ENCODE measurements at places on chromosomes 4 and X. TPM values are rescaled to one million over a fixed set of nuclear protein-coding genes. Genes with fewer than 3 reads are reported as not detected.
A peak's percentile ranks its signal among the peaks of the same experiment; 100 is the strongest.

- no peak for DNase-seq
Observed at GRCh38 chrX:152917656-152918579, 20.1 kb downstream of the ZNF185 start.

CXCR3 gene
- total RNA-seq: not detected

DNA sequence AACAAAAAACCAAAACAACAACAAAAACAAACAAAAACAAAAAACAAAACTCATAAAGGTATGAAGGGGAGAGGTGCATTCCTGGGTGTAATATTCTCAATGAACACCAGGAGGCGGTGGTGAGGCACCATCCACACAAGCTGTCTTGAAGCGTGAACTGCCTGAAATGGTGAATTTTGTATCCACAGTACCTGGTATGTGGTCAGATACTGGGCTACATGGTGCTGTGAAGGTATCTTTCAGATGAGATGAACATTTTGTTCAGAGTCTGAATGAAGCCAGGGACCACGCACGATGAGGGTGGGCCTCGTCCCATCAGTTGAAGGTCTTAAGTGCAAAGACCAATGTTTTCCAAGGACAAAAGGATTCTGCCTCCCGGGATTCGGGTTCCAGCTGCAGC is 58.5 kb downstream of the ASMT start:
- DNase-seq: peak; percentile 41

AFF1 gene
- 37.8 TPM for total RNA-seq

- DNase-seq: no peak
Observed at GRCh38 chrX:78476701-78477100, 149.3 kb upstream of the CYSLTR1 start.

DNA sequence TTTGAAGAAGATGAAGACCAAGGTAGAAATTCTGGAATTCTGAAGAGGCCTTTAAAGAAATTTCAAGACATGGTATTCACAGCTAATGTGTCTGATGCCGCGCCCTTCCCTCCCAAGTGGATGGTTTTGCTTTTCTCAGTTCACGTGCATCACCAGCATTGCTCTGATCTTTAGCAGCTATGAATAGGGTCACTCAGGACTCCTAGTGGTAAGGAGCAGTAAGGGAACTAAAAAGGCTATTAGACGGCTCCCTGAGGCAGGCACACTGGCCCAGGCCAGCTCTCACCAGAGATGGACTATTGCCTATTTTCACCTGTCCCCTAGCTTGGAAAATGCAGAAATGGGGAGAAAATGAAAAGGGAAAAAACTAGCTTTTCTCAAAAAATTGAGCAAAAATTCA is 447.5 kb upstream of the RASGEF1B start:
- no peak for DNase-seq

- no peak for DNase-seq
Observed at GRCh38 chr4:155769090-155769489, 10.3 kb downstream of the GUCY1B1 start.

GRCh38 chr4:910366-911091 is 21.6 kb downstream of the GAK start:
- DNase-seq: no peak

- DNase-seq: no peak
Observed at GRCh38 chr4:11218692-11219091, 210.0 kb downstream of the HS3ST1 start.

PNMA5 gene
- not detected for total RNA-seq

DNA sequence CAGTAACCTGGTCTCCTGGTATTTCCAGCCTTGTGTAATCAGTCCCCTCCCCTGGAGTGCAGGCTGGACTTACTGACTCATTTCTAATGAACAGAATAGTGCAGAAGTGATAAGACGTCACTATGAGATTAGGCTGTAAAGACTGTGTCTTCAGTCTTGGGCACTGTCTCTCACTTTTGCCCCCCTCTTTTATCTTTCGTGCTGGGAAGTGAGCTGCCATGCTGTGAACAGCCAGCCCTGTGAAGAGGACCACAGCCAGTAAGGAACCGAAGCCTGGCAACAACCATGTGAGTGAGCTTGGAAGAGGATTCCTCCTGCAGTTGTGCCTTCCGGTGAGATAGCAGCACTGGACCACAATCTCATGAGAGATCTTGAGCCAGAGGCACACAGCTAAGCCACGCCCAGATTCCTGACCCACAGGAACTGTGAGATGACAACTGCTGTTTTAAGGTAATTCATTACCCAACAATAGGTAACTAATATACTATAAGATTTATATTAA is 67.5 kb upstream of the GPR34 start:
- DNase-seq: no peak

DNA sequence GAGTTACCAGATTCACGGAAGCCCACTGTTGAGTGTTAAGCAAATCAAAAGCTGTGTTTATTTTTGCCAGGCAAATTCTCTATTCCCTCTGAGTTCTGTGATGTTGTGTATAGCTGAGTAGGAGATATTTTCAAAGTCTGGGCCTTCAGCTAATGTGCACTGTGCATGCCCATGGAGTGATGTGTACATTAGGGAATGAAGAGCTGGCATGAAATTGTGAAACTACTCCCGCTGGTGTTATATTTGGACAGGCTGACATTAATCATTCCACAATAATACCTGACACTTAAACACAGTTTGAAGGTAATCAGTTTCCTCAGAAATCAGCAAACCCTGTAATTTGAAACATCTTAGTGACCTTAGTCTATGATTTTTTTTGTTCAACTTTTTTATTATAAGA is 88.1 kb upstream of the MBNL3 start:
- DNase-seq: no peak

SPATA18 gene
- 3.0 TPM for total RNA-seq

GRCh38 chr4:83852085-83852451 is 316.2 kb downstream of the GPAT3 start:
- no peak for DNase-seq

SRPX2 gene
- total RNA-seq: 0.35 TPM

- no peak for DNase-seq
Observed at GRCh38 chr4:75698162-75698962, 25.2 kb upstream of the G3BP2 start.

DNA sequence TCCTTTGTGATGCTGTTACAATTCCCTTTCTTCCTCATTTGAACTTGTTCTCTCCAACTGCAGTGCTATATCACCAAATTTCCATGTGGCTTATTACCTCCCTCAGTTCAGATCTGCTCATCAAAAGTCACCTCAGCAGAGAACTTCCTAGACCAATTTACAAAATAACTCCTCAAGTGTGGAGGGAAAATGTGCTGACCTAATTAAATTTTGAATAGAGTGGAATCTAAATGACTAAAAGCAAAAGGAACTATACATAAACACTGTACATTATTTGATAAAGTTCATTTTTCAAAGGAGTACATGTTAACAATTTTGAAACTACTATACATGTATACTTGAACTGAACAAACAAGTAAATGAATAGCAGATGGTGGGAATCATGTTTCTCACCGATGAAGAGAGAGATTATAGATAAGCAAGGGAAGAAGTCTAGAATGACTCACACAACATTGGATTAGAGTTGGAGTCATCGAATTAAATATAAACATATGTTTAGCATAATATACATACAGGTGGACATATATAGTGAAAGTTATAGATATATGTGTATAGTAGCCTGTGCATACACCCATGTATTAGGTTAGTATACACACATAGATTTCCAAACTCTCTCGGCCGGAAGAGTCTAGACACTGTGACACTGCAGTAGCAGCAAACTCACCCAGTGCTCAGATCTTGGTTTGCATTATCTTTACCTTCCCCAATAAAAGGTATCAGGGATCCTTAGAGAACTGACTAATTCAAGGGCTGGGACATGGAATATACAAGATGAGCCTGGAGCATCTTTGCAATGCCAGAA is 318.7 kb downstream of the PCDH18 start:
- no peak for DNase-seq

DNA sequence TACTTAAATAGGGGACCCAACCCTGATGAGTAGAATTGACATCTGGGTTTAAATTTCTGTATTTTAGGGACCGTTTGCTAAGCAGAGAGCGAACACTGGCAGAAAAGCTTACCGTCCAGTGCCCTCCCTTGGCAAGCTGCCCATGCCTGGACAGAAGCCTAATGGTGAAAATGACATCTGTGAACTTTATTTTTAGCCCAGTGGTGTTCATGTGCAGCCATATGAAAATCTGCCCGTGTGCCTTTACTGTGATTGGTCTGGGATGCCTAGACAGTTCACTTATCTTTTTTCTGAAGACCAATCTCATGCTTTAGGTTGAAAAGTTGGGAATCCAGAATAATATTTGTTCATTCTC is 1.1 kb downstream of the STBD1 start:
- DNase-seq: no peak

- DNase-seq: peak; percentile 76
Observed at GRCh38 chrX:109485470-109486340, 3.8 kb upstream of the GUCY2F start.

ZNF275 gene
- total RNA-seq: 13.9 TPM

DNA sequence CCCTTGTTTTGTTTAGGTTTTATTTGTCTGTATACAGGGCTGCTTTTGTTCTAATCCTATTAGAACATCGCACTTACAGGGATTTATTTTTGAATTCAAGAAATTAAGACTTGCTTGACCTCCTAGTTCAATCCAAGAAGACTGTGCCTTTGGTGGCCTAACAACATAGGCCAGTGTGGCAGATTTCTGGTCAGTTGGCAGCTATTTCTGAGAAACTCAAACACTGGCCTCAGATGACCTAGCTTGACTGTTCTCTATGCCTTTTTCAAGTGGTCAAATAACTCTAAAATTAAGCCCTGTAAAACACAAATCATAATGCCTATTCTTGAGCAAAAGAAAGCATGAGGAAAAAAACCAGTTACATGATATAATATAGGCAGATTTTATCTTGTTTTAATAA is 89.3 kb upstream of the GPR34 start:
- no peak for DNase-seq

KIAA1210 gene
- total RNA-seq: not detected

GRCh38 chrX:102959471-102959870 is 22.4 kb downstream of the RAB40AL start:
- DNase-seq: no peak

GRCh38 chr4:150598909-150599308 is 17.0 kb downstream of the MAB21L2 start:
- DNase-seq: no peak

FOXR2 gene
- not detected for total RNA-seq

DNA sequence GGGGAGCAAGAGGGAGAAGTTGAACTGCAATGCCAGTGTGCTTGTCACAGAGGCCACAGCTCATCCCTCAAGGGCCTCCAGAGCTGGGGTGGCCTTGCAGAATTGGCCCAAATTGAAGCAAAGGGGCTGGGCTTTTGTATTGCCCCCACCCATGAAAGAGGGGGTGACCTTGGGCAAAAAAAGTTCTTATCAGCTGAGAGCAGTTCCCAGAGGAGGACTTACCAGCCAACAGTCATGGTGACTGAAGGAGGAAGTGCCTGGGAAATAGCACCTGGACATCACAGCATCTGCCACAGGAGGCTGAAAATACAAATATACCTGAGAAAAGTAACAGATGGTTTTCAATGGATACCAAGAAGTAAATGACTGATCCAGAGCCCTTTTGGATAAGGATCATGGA is 262.4 kb downstream of the MID1IP1 start:
- no peak for DNase-seq

DNA sequence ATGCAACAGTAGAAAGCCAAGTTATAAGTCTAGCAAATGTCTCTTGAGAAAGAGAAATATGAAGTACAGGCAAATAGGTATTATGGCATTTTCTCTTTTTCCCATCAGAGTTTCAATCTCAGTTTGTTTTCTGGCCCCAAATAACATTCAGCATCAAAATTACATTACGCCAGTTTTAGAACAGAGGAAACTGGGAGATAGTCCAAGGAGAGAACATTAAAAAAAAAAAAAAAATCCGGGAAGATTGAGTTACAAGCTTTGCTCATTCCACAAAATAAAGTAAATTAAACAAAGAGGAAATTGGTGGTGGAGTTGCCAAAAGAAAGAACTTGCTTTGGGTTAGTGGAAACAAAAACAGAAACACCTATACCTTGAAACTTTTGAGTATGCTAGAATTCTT is 50.4 kb upstream of the IL13RA2 start:
- DNase-seq: no peak

MTTP gene
- 12.0 TPM for total RNA-seq

DNA sequence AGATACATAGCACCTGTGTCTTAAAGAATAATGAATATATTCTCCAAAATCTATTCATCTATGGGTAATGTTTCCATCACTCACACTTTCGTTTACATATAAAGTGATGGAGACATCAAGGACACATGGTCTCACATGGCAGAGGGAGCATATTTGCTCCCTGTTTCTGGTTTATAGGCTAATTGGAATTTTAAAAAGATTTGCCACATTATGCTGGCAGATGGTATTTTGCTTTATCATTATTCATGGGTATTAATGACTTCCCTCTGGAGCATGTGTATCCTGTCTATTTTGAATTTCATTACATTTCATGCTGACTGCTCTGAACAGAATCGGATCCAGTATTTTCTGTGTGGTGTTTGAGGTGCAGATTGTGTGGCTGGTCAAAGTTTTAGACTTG is 79.0 kb downstream of the PDGFRA start:
- DNase-seq: no peak

DNA sequence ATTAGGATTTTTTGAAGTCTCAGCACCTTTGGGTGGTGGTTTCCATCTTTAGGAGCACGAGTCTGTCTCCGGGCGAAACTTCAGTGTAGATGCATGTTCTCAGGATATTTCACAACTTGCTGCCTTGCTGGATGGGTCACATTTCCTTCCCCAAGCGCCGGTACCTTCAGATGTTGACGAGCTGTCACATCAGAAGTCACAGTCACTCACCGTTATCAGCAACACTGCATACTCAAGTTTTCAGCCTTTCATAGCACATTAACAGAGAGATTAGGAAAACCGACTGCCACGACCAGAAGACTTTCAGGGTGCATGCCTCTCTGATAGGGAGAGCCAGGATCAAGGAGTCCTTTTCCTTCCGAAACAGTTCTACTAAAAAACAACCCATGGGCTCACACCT is 77.8 kb downstream of the SHROOM2 start:
- DNase-seq: no peak

GRCh38 chrX:154516656-154517100 is 646 bp upstream of the FAM3A start:
- DNase-seq: no peak

HMX1 gene
- total RNA-seq: 1.1 TPM

RAI2 gene
- 0.77 TPM for total RNA-seq

ZNF674 gene
- 6.2 TPM for total RNA-seq

- DNase-seq: no peak
Observed at GRCh38 chr4:16516796-16517439, 290.6 kb upstream of the TAPT1 start.

Measured in neural crest cell (in vitro differentiated cells).